ENCODE measurements at places on chromosomes 12 and 14.

DNA sequence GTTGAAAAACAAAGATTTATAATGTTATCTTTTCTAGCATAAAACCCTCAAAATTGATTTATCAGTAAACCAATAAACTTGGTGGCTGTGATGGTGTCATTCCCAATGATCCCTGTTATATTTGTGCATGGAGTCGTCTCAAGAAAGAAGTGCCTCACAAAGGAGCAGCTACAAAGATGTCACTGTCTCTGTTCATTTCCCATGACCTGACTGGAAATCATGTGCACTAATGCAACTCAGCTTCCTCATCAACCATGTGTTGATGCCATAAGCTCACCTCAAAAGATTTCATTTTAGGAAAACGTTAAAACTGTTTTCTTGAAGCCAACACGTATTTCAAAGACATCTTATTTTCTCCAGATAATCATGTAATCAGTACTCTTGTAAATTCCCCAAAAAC lies 28.8 kb downstream of the CLEC1A start:
- DNase-seq: no peak

GRCh38 chr14:99156090-99156425 lies 115.9 kb downstream of the BCL11B start:
- DNase-seq: no peak

GRCh38 chr14:49863487-49864281 lies 11.1 kb upstream of the NEMF start:
- peak; percentile 28 for DNase-seq

- DNase-seq: no peak
Observed at GRCh38 chr12:125305231-125305630, 240.0 kb downstream of the AACS start.

All from midbrain (tissue), 1 donor.